Peyer's patch (tissue), 4 donors: ENCODE measurements at places on chromosomes 2 and 18. TPM values are rescaled to one million over a fixed set of nuclear protein-coding genes. Genes with fewer than 3 reads are reported as not detected.

DNA sequence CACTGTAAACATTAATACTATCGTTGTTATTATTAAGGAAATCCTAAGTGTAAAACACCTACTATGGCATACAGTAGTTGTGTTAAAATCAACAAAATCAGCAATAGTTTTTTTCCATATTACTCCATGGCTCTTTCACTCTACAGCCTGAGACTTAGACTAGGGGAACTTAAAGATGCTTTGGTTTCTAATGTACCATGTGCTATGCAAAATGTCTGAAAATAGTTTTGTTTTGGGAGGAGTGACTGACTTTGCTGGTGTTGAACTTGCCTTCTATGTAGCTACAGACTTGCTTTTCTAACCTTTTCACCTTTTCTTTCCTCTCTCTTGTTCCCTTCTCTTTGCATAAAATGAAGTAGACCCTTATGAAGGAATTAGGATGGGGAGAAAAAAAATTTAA, 159.0 kb upstream of the CCDC195 start:
- no peak overlapping the region for H3K27ac ChIP-seq
- no peak for DNase-seq
- no peak overlapping the region for H3K4me3 ChIP-seq
- no peaks in the 10 kb centered on the region for H3K27me3 ChIP-seq

- peak; percentile 34 for DNase-seq
- no peak overlapping the region for H3K4me3 ChIP-seq
- no peaks in the 10 kb centered on the region for H3K36me3 ChIP-seq
- H3K27ac ChIP-seq: no peak overlapping the region
Measured at GRCh38 chr2:86552889-86553288, 10.4 kb downstream of the CHMP3 start.

DNA sequence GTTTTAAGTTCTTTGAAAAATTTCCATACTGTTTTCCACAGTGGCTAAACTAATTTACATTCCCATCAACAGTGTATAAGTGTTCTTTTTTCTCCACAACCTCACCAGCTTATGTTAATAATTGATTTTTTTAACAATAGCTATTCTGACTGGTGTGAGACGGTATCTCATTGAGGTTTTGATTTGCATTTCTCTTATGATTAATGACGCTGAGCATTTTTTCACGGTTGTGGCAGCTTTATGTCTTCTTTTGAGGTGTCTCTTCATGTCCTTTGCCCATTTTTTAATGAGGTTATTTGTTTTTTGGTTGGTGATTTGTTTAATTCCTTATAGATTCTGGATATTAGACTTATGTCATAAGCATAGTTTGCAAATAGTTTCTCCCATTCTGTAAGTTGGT, 997.9 kb downstream of the SUCLG1 start:
- no peak for DNase-seq
- H3K27me3 ChIP-seq: no peaks in the 10 kb centered on the region
- H3K27ac ChIP-seq: no peak overlapping the region

GRCh38 chr2:49042488-49042887, 111.8 kb downstream of the FSHR start:
- H3K36me3 ChIP-seq: no peaks in the 10 kb centered on the region
- H3K4me1 ChIP-seq: no peaks in the 10 kb centered on the region
- H3K27ac ChIP-seq: no peak overlapping the region
- no peaks in the 10 kb centered on the region for H3K27me3 ChIP-seq
- no peak for DNase-seq

- no peak overlapping the region for H3K4me3 ChIP-seq
- H3K4me1 ChIP-seq: no peaks in the 10 kb centered on the region
- H3K27me3 ChIP-seq: no peaks in the 10 kb centered on the region
Measured at GRCh38 chr2:219829667-219830352, 202.4 kb downstream of the SLC4A3 start.

DNA sequence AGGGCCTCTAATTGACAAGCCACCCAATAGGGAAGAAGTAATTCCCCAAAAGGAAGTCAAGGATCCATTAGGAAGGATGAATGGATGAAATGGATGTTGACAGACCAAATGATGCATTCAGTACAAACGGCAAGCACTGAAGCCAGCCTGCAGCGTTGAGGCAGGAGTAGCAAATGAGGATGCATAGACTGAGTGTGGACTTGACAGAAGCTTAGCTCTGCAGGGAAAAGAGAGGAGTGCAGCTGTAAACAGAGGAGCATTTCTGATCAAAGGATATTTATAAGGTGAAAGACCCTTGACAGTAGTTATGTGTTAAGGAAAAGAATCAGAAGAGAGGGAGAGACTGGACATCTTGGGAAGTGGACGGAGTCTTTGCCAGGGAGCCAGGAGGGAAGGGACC, 253.2 kb upstream of the RAB12 start:
- no peak overlapping the region for H3K27ac ChIP-seq
- DNase-seq: no peak
- no peak overlapping the region for H3K4me3 ChIP-seq
- no peaks in the 10 kb centered on the region for H3K36me3 ChIP-seq
- H3K27me3 ChIP-seq: no peaks in the 10 kb centered on the region

DNA sequence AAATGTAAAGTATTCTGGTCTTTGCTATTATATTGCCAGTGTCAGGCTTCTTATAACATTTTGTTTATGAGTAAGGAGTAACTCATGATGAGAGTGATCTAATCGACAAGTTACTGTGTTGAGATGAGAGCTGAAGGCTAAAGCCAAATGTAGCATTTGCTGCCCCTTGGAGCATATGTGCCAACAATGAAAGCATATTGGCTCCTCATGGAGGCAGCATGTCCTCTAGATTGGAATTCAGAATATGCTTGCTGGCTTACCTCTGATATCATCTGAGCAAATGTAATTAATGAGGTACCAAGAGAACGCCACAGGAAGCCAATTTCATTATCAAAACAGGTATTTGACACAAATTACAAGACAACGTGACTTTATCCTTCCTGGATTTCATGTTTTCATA, 781.1 kb upstream of the FSHR start:
- no peak overlapping the region for H3K4me3 ChIP-seq
- H3K27me3 ChIP-seq: no peaks in the 10 kb centered on the region
- no peaks in the 10 kb centered on the region for H3K36me3 ChIP-seq
- H3K4me1 ChIP-seq: no peaks in the 10 kb centered on the region

DNA sequence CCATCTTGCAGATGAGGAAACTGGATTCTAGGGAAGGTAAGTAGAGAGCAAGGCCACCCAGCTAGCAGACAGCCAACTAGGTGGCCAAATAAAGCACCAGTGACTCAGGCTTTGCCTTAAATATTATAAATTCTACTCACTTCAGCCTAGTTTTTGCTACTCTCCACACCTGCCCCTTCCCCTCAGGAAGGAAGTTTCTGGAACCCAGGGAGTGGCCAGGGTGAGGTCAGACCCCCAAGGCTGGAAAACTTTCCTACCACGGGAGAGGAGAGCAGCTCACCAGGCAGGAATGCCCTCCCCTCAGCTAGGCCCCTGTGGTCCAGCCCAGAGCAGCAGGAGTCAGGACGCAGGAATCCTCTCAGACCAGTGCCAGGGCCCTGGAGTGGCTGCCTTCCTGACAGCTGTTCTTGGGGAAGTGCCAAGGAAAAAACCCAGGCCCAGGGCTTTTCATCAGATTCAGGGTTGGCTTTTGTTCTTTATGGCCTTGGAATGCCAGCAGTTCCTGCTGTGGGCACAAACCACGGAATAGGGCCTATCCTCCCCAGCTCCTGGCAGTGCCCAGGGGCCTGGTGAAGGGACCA, 5.1 kb upstream of the PAX8 start:
- peaks cover 21% of the 10 kb centered on the region for H3K4me1 ChIP-seq
- no peak overlapping the region for H3K4me3 ChIP-seq
- no peaks in the 10 kb centered on the region for H3K27me3 ChIP-seq
- peak overlapping the region; percentile 81 for H3K27ac ChIP-seq
- peak; percentile 55 for DNase-seq
- no peaks in the 10 kb centered on the region for H3K36me3 ChIP-seq

- no peak overlapping the region for H3K27ac ChIP-seq
- H3K27me3 ChIP-seq: no peaks in the 10 kb centered on the region
- DNase-seq: no peak
Measured at GRCh38 chr2:205646680-205647079, 35.6 kb upstream of the NRP2 start.

- DNase-seq: no peak
- H3K4me3 ChIP-seq: no peak overlapping the region
- H3K27me3 ChIP-seq: no peaks in the 10 kb centered on the region
- no peaks in the 10 kb centered on the region for H3K36me3 ChIP-seq
- peak overlapping the region; percentile 41 for H3K27ac ChIP-seq
Measured at GRCh38 chr2:26623541-26624495, 17.3 kb downstream of the CIB4 start.

DNA sequence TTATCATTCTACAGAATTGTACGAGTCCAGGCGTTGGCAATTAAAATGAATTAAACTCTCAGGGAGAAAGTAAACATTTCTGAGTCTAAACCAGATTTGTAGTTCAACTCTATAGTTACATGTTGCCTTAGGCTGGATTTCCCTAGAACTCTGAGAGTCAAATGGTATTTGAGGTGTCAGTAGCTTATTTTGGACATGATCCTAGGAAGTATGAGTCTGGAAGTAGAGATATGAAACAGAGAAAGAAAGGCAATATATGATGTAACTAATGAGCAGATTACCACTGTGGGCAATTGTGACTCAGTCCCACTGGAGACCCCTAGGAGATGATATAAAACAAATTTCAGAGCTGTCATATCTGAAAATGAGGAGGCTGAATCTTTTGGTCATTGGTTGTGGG, 199.1 kb upstream of the UBE2E3 start:
- no peaks in the 10 kb centered on the region for H3K36me3 ChIP-seq
- H3K4me3 ChIP-seq: no peak overlapping the region
- no peak overlapping the region for H3K27ac ChIP-seq
- no peak for DNase-seq
- H3K27me3 ChIP-seq: no peaks in the 10 kb centered on the region

Gene KIAA1328
- total RNA-seq: 15.4 TPM

Gene CCDC195
- not detected for total RNA-seq

Gene NT5DC4
- total RNA-seq: not detected

Gene RNF152
- total RNA-seq: 150 TPM

Gene OLA1
- 36.9 TPM for total RNA-seq
